ENCODE measurements at places on chromosomes 13 and 19.

GRCh38 chr13:37029617-37030016, 29.0 kb downstream of the EXOSC8 start:
- DNase-seq, result no peak

DNA sequence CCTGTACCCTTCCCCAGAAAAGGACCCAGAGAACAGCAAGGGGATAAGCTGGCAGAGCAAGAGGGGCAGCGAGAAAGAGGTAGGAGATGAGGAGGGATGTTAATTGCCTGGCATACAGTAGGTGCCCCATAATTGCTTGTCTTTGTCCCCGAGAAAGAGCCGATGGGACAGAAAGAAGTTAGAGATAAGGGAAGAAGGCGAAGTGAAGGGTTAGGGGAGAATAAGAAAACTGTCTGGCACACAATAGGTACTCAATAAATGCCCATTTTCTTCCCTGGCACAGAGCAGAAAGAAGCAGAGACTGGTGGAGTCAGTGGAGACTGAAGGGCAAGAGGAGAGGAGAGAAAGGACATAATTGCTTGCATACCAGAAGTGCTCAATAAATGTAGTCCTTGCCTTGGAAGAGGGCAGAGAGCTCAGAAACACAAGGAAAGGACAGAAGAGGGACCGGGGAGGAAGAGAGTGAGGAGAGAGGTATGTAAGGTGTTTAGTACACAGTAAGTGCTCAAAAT, 15.9 kb downstream of the JOSD2 start:
- no peak for DNase-seq

GRCh38 chr19:16893686-16893989, 4.8 kb downstream of the F2RL3 start:
- DNase-seq, result no peak

DNA sequence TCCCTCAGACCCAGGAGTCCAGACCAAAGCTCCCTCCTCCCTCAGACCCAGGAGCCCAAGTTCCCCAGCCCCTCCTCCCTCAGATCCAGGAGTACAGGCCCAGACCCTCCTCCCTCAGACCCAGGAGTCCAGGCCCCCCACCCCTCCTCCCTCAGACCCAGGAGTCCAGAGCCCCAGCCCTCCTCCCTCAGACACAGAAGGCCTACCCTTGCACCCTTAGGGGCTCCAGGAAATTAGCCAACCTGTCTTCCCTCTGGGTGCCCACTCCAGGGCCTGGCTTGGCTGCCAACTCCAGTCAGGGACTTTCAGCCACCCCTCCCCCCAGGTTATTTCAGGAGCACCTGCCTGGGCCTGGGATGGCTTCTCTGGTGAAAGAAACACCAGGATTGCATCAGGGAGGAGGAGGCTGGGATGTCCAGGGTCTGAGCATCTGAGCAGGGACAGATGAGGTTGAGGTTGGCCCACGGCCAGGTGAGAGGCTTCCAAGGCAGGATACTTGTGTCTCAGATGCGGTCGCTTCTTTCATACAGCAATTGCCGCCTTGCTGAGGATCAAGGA, at the start of gene FGF21:
TSS of gene FGF21 (plus strand) at position 441 of the 558 bp plus-strand sequence. CDS start 713 bp downstream, outside the sequence.
- no peak for DNase-seq

DNA sequence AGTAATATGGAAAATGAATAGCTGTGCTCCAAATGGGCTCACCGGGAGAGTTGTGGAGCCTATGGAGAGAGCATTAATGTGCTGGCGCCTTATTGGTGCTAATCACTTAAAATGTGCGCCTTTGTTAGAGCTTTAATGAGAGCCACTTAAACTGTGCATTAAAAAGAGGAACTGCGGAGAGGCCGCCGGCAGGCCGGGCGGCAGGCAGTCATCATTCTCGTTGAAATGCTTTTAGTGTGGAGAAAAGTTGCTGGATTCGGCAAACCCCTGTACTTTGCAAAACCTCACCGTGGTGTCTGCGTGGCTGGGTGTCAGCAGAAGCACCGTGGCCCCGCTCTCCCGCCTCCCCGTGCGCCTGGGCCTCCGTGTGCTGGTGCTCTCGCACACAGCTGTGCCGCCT, 105.5 kb downstream of the KDM4B start:
- DNase-seq, result no peak

DNA sequence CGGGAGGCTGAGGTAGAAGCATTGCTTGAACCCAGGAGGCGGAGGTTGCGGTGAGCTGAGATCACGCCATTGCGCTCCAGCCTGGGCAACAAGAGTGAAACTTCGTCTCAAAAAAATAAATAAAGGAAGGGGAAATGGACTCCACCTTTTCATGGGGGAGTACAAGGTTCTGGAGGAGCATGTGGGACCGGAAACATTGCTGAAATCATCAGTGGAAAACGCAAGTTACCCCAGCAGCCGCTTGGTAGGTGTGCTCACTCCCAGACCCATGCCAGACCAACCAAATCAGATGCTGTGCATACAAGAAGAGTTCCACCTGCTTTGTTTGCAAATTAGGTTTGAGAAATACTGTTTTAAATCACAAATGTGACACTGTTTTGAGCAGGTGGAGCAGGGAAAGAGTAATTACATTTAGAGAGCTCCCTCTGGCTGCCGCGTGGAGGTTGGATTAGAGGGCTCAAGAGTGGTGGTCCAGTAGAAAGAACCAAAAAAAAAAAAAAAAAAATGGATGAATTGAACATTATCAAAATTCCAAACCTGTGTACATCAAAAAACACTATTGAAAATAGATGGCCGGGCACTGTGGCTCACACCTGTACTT, 4.9 kb downstream of the ERICH4 start:
- DNase-seq, result no peak

- DNase-seq, result no peak
Measured at GRCh38 chr13:110397436-110398115, 90.5 kb downstream of the COL4A2 start.

DNA sequence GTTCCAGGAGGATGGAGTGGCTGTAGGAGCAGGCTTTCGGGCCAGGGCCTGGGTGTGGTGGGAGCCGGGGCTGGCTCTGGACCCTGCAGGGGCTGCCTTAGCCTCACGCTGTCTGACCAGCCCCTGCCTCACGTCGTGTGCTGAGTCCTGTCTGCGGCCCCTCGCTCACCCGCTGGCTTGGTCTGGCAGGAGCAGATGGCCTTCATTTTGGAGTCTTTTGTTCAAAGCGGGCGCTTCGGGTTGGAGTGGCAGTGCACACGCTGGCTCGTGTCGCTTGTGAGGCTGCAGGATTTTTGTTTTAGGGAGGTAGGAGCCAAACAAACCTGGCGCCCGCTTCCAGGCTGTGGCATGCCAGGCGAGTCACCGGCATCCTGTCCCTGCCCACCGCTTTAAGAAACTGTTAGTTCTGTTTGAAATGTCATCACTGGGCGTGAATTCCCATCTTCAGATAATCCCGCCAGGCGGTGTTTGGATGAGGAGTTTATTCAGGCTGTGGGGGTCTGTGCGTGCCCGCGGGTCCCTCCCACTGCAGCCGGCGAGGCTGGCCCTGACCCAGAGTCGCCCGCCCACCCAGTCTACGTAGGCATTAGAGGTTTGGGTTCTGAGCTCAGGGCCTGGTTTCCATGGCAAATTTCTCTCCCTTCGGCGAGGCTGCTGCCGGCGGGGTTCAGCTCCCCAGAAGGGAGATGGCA, 89.8 kb downstream of the KDM4B start:
- no peak for DNase-seq

DNA sequence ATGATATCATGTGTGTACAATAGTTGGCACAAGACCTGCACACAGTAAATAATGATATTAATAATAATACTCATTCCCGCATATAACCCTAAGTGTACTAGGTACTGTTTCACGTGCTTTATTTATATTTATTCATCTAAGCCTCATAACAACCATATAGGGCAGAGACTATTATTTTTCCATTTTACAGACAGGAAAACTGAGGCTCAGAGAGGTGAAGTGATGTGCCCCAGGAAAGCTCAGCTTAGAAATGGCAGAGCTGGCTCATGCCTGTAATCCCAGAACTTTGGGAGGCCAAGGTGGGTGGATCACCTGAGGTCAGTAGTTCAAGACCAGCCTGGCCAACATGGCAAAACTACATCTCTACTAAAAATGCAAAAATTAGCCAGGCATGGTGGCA, 13.6 kb downstream of the ACP7 start:
- no peak for DNase-seq

DNA sequence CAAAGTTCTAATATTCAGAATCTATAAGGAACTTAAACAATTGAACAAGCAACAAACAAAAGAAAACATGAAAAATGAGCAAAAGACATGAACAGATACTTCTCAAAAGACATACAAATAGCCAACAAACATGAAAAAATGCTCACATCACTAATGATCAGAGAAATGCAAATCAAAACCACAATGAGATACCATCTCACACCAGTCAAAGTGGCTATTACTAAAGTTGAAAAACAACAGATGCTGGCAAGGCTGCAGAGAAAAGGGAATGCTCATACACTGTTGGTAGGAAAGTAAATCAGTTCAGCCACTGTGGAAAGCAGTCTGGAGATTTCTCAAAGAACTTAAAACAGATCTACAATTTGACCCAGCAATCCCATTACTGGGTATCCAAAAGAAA, 74.3 kb downstream of the CRYL1 start:
- DNase-seq, result no peak

- no peak for DNase-seq
Measured at GRCh38 chr13:100089465-100090032, 656 bp downstream of the PCCA start.

DNA sequence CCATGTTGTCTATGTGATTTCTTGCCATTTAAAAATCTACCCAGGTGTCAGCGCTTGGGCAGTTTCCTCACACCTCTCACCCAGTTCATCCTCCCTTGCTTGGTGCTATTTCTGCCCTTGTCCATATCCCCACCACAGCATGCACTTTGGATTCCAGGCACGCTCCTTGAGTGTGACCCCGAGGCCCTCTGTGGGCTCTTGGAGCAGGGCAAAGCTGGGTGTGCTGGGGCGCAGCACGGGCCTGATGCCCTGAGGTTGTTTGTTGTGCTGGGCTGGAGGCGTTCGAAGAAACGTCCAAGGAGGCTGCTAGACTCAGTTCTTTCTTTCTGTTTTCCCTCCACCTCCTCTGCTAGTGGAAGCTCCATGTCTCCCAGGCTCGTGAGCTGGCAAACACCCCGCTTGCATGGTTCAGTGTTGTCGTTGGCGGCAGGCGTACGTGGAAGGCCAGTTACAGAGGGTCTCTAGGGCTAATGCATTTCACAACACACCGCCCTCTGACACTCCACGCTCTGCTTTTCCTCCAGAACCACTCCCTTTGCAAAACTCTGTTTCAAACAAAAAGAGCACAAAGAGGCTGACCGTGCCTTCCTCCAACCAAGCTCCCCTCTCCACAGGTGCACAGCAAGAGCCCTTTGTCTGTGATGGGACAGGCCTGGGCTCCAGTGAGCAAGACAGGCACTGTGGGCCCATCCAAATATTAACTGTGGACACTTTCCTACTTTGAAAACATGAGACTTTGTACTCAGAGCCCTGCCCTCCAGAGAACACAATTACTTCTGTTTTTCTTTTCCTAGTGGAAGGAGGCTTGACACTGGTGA, 117.7 kb upstream of the GJB6 start:
- DNase-seq, result no peak

- no peak for DNase-seq
Measured at GRCh38 chr19:23404676-23405075, 9.4 kb upstream of the ZNF91 start.

GRCh38 chr13:48448959-48449614, 36.2 kb upstream of the LPAR6 start:
- no peak for DNase-seq

GRCh38 chr19:42199440-42200115, 17.9 kb downstream of the DEDD2 start:
- DNase-seq, result no peak

GRCh38 chr13:91362908-91363307, 15.4 kb downstream of the MIR17HG start:
- no peak for DNase-seq

GRCh38 chr13:85564598-85564997, 234.6 kb downstream of the SLITRK6 start:
- no peak for DNase-seq

DNA sequence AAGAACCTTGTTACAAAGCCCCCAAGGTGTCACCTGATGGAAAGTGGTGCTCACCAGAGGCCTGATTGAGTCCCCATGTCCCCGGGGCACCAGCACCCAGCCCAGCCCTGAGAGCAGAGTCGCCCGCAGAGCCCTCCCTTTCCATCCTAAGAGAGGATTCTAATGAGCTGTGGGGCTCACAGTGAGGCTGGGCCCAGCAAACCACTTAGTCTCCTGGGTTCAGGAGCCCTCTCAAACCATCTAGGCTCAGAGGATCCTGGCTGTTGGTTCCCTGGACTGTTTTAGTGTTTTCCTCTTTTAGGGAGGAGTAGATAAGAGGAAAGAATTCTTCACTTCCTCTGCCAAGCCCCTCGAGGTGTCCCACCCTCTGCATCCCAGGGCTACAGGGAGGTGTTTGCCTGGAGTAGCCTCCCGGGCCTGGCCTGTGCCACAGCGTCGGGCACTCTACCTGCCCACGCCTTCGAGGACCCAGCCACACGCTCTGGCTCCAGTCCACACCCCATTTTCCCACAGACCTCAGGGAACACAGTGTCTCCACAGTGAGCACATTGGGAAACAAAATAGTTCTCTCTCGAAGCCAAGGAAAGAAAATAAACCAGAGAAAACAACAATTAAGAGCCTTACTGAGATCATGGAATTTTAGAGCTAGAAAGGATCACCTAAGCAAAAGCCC, 34.4 kb downstream of the DHRS12 start:
- no peak for DNase-seq

GRCh38 chr13:114145256-114145655, 12.8 kb upstream of the RASA3 start:
- DNase-seq, result no peak

DNA sequence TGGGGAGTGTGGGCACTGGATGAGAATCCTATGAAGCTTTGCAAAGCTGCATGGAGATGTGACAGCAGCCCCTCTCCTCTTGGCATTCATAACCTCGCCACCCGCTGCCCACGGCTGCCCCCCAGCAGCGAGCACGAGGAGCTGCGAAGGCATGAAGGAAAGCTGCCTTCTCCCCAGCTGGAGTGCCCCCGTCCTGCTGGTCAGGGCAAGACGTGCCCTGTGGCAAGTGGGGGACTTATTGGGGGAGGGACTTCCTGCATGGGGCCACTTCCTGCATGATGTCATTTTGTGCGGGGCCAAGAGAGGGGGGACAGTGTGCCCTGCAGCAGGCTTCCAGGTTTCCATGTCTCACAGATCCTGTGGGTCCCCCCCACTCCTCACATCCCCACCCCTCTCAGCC, 85.9 kb downstream of the TSHZ3 start:
- no peak for DNase-seq

GRCh38 chr19:34910770-34911169, 15.9 kb upstream of the ZNF30 start:
- DNase-seq, result no peak

GRCh38 chr19:46719629-46720502, 3.0 kb upstream of the PRKD2 start:
- no peak for DNase-seq

- DNase-seq, result no peak
Measured at GRCh38 chr19:45041125-45041524, 2.3 kb downstream of the CLASRP start.

GRCh38 chr13:19052931-19053330, 128.7 kb downstream of the TUBA3C start:
- DNase-seq, result no peak

GRCh38 chr13:101382701-101383100, 33.6 kb downstream of the NALCN start:
- DNase-seq, result no peak

- no peak for DNase-seq
Measured at GRCh38 chr13:50537029-50537428, 306.5 kb downstream of the DLEU7 start.

Measured in brain pericyte (primary cell).